ENCODE measurements at places on chromosomes 7 and 10.

DNA sequence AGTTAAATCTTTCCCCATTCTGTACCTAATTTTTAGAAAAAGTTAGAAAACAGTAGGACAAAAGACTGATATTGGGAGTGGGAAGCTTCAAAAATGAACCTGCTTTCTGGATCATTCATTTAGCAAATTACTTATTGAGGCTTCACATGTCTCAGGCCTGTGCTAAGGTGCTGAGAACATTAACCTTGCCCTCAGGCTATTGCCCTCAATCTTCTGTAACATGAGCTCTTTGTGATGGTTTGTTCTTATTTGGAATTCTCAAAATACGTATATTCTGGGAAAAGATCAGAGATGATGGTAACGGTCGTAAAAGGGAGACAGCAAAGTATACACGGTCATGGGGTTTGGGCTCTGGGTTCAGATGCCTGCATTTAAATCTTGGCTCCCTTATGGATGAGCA is 39.5 kb upstream of the PRKG1 start:
- no peak for DNase-seq

- no peak for DNase-seq
These were observed 330.0 kb downstream of the BBS9 start for GRCh38 chr7:33459340-33459751.

DNA sequence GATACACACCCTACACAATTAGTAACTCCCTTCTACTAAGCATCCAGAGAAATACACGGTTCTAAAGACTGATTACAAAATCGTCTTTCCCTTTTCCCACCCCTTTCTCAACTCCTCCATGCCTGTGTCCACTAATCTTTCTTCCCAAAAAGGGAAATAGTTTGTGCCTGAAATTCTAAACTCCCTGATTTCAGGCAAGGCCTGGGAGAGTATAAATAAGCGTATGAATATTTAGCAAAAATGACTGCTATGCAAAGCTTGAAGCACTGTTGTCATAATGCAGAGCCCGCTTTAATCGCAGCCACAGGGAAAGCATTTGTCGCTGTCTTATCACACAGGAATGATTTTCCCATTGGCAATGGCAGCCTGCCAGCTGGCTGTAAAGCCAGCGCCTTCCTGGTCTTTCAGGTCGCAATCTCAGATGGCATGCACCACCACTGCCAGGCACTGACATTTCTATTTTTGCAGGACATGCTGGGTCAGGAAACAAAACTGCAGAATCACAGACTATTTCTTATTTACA is 142.9 kb upstream of the PCGF5 start:
- no peak for DNase-seq

- no peak for DNase-seq
These were observed 177.5 kb downstream of the TWIST1 start for GRCh38 chr7:18939771-18940592.

DNA sequence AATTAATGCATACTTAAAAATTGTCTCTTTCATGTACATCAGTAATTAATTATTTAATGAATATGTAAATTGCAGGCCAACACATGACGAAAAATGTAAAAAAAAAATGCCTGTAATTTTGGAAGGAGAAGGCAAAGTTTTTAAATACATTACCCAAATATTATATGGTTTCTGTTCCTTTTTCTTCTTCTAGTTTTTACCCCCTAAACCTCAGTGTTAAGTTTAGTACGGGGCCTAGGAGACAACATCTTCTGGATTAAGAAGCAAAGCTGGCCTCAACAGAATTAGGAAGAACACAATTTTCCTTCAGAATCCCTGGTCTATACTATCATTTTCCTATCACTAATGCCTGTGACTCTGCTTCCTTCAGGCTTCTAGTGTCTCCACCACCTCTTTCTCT is 459.3 kb upstream of the NRP1 start:
- no peak for DNase-seq

- DNase-seq = no peak
These were observed 5.2 kb downstream of the OPTN start for GRCh38 chr10:13105184-13105583.

GRCh38 chr10:79052291-79053080 is 16.3 kb upstream of the ZMIZ1 start:
- no peak for DNase-seq

DNA sequence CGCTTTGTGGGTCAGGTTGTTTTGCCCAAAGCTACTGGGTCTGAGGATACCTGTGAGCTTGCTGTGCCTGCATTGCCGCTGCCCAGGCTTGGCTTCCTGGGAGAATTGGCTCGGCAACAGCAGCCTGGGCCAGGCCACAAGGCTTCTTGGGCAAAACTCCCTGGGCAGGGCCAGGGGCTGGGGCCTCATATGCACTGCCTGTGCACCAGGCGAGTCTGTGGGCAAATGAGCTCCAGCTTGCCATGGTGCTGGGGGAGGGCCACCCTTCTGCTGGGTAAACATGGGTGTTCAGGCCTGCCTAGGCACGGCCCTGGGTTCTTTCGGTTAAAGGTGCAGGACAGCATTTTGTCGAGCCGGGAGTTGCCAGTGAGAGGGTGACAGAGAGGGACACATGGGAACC is 19.4 kb downstream of the ZMIZ1 start:
- DNase-seq = no peak

DNA sequence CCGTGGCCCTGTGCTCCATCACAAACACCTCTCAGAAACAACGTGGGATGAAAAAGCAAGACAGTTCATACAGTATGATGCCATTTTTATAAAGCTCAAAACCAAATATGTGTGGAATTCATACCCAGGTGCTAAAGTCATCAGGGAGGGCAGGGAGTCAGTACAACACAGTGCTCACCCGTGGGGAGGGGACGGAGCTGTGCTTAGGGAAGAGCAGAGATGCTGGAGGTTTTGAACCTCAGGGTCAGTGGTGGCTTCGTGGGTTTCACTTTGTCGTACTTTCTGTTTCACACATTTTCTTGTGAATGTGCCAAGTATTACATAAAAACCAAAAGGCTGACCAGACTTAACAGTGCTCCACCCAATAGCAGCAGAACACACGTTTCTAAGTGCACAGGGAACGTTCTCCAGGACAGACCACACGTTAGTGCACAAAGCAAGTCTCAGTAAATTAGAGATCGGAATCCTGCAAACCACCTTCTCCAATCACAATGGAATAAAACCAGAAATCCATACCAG is 21.2 kb downstream of the ZMIZ2 start:
- DNase-seq = no peak

GRCh38 chr10:101304316-101304715 is 49.6 kb upstream of the BTRC start:
- no peak for DNase-seq

GRCh38 chr7:19109000-19109946 is 8.2 kb downstream of the TWIST1 start:
- DNase-seq = no peak

DNA sequence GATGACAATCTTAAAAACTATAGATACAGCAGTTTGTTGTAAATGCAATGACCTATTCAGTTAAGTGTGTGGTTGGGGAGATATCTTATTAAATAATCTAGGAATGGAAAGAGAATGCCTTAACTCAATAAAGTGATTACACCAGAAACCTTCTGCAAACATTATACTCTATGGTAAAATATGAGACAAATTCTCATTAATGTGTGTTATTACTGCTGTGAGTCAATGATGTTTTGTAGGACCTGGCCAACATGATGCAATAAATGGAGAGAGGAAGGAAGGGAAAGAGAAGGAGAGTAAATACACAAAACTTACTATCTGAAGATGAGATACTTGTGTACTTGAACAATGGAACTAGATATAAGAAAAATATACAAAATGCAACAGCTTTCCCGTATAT is 25.1 kb downstream of the MKX start:
- DNase-seq = no peak

GRCh38 chr7:92925876-92926696 is 89.7 kb upstream of the CDK6 start:
- DNase-seq = no peak

- DNase-seq = no peak
These were observed 9.4 kb upstream of the FAM170B start for GRCh38 chr10:49143249-49143648.

- no peak for DNase-seq
These were observed 4.2 kb downstream of the VSTM2A start for GRCh38 chr7:54546081-54546985.

DNA sequence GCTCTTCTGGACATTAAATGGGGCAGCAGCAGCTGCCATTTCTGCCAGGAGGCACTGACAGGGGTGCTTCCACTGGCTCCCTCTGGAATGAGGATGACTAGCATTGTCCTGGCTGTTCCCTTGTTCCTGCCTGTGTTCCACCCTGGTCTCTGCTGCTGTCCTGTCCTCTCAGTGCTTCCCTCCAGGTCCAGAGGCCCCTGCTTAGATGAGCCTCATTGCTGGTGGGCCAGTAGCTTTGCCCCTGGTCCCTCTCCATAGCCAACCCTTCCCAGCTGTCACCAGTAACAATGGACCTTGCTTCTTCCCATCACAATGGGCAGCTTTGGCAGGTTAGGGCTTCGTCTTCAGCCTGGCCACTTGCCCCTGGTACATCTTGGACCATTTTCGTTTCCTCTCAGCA is 561.1 kb downstream of the TCERG1L start:
- no peak for DNase-seq

DNA sequence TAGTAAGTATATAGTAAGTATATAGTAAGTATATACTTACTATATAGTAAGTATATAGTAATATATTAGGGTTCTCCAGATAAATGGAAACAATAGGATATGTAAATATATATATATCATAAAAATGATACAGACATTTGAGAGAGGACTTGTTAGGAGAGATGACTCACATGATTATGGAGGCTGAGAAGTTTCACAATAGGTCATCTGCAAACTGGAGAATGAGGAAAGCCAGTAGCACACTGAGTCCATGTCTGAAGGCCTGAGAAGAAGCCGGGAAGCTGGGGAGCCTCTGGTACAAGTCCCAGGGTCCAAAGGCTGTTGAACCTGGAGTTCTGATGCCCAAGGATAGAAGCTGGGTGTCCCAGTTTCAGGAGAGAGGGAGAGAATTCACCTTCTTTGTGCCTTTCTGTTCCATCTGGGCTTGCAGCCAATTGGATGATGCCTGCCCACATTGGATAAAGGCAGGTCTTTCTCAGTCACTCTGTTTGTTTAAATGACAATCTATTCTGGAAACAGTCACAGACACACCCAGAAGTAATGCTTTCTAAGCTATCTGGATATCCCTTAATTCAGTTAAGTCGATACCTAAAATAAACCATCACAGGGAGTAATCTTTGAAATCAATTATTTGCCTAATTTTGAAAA is 205.5 kb upstream of the CDC14C start:
- DNase-seq = no peak

DNA sequence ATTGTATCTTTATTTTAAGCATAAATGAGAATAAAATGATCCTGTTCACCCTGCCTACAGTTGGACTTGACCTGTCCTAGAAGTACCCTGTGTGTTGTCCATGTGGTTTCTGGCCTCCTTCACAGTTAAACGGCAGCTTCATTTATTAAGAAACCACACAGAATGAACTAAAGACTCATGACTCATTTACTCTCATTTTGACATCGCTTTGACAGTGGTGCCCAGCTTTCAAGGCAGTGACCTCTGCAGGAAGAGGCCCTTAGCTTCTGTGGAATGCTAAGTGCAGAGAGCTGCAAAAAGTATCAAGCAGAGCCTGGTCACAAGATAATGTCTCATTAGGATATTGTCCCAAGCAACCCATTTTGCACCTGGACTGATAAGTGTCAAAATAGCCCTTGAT is 93.4 kb downstream of the AVL9 start:
- DNase-seq = no peak

DNA sequence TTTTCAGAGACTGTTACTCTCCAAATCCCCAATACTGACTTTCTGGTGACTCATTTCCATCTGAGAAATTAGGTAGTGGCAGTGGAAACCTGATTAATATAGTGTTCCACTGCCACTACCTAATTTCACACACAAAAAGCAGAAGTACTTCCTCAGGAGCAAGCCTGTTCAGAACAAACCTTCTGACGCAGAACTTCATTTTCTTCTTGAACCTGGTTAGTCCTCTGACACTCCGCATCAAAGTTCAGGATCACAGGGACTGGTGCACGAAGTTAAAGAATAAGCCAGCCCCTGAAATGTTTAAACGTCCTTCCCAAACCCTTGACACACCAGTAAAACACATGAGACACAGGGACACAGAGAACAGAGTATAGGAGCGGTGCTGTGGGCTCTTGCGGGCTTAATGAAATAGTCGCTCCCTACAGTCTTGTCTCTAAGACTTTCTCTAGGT is 4.4 kb downstream of the WDR91 start:
- no peak for DNase-seq

DNA sequence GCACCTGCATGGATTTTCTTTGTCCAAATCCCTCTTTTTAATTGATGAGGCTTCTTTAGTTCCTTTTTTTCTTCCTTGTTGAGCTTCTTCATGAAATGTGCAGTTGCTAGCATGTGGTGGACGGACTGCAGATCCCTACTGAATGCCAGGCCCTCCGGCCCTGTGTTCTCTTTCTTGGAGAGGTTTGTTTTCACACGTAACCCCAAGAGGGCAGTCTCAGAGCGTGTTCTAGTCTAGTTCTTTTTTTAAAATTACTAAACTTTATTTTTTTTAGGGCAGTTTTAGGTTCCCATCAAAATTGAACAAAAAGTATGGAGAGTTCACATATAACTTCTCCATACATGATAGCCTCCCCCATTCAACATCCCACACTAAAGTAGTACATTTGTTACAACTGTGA is 190.0 kb downstream of the CFTR start:
- DNase-seq = no peak

DNA sequence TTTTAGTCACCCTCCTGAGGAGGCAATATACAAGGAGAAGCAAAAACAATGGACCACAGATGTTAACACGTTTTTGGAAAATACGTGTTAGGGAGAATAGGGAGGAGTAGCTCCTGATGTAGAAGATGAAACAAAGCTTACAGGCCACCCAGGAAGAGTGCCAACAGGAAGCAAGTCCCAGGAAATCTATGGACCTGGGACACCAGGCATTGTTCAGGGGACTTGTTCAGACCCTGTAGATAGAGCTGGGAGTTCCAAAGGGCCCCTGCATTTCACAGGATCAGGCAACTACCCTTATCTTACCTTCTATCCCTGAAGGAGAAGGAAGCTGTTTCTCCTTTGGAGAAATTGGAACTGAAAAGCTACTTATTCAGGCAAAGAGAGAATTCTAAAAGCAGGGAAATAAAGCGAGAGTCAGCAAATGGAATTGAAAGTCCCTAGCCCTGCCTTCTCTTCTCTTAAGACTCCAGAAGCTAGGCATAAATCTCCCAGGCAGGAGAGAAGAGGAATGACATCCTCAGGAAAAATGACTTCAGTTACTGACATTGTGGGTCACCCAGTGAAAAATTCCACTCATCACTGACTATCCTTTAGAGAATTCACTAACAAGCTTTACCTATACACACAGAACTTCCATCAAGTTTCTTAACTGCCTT is 77.7 kb upstream of the FAM3C start:
- no peak for DNase-seq

All from stimulated activated CD8-positive, alpha-beta memory T cell treated with anti-CD3 and anti-CD28 coated beads, Interleukin-4, amount 100 ng/mL, for 1 hour (primary cell).